Sigmoid colon (tissue), 7 donors: ENCODE measurements at places on chromosomes 3 and 15. TPM values are rescaled to one million over a fixed set of nuclear protein-coding genes. Genes with fewer than 3 reads are reported as not detected.

GRCh38 chr3:124748560-124749198, 18.4 kb downstream of the UMPS start:
- no peak for DNase-seq

GRCh38 chr15:34729886-34730285, 24.9 kb downstream of the GJD2 start:
- no peak for DNase-seq

DNA sequence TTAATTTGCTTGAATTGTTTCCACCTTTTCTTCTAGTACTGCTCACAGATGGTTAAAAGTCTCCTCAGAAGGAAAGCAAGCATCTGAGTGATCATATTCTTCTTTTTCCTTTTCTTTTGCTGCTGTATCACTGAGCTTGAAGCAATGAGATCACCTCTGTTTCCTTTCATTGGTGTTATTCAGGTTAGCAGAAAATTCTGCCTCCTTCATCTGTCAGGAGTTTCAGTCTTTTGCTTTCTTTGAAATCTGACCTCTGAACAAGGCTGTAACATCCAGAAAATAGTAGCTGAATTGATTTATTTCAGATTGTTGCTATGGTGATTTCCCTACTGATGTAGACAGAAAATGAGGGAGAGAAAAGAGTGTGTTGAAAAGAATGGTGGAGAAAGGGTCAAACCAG, 343.0 kb downstream of the MFSD1 start:
- no peak for DNase-seq

Gene LRRC15
- not detected for total RNA-seq
